Fibroblast of lung (primary cell): ENCODE measurements at places on chromosomes 4 and X. TPM values are rescaled to one million over a fixed set of nuclear protein-coding genes. Genes with fewer than 3 reads are reported as not detected.

The ARR3 gene
- not detected in 2 replicates for total RNA-seq

The CACNA1F gene
- total RNA-seq: 0.17 and 0.26 TPM in 2 replicates

The RNF113A gene
- 18.8 and 20.0 TPM in 2 replicates for total RNA-seq

DNA sequence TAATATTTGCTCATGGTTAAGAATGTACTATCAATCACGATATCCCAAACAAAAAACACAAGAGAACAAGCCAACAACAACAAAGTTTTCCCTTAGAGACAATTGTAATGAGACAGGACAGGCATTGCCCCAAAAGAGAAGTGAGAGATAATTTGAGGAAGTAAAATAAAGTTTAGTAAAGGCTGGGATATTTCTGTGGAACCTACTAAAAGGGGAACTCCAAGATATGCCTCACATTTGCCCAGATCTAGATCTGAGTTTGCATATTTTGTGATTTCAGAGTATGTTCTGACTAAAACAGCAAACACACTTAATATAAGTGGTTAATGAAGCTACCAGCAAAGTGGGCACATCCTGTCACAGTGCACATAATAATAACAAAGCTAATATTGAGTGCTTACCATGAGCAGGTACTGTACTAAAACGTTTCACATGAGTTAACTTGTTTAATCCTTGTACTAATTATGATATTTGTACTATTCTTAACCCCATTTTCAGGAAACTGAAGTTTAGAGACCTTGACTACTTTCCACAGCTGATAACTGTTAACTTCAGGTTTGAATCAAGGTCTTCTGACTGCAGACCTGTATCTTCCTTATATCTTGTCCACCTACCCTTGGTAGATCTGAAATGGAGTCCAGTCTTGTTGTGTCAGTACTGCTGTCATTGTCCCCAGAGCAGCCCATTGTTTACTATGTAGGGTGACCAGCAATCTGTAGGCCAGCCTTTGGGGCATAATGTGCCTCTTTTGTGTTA lies 26.0 kb upstream of the BMP2K start:
- no peak for DNase-seq

DNA sequence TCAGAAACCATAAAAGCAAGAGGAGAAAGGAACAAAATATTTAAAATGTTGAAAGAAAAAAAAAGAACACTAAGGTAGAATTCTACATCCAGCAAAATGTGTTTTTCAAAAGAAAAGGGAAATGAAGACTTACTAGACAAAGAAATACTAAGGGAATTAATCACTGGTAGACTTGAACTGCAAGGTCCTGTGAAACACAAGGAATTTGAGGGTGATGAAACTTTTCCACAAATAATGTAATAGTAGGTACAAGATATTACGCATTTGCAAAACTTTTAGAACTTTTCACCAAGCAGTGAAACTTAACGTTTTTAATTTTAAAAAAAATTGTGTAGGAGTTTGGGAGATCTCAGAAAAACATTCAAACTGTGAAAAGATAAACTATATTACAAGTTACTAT lies 180.3 kb upstream of the MAGEB16 start:
- no peak for DNase-seq

DNA sequence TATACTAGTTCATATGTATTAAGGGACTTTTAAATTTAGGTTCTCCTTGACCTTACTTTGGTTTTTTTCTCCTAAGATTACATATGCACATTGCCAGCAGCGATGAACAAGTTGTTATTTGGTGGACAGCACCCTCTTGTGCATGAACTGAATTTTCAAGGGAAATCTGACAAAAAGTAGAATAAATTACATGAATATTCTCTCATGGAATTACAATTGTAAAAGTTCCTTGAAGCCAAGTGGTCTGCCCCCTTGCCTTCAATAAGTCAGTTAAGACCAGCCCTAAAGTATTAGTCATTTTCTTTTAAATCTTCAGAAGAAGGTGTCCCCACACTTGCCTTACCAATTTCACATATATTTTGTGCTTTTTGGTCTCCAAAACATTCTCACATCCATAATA lies 30.7 kb upstream of the SMARCA5 start:
- peak; percentile 47 for DNase-seq

- no peak for DNase-seq
Observed at GRCh38 chrX:81195259-81195658, 6.5 kb downstream of the HMGN5 start.

GRCh38 chrX:143642426-143642825 lies 6.5 kb upstream of the SLITRK4 start:
- DNase-seq: no peak
